ENCODE measurements at places on chromosomes 2 and 18.

- no peak for DNase-seq
Measured at GRCh38 chr2:137872577-137872976, 91.7 kb upstream of the HNMT start.

DNA sequence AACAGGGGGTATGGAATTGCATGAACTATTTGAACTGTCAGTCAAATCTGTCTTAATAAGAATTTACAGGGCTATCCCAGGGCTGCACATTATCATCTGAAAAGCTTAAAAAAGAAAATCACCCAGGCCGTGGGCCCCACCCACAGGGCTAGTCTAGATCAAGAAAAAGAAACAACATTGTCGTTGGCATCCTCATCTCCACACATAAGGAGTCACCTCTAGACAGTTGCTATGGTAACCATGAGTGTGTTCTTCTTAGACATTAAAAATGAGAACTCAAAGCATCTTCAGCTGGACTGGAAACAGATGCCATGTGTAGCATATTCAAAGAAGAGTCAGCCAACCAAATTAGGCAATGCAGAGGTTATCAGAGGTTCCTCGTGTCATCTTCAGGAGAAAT is 72.3 kb upstream of the CPO start:
- DNase-seq, result no peak

- DNase-seq, result no peak
Measured at GRCh38 chr2:237873897-237874551, 14.6 kb downstream of the RAMP1 start.

- no peak for DNase-seq
Measured at GRCh38 chr2:8753609-8754008, 71.8 kb downstream of the ID2 start.

DNA sequence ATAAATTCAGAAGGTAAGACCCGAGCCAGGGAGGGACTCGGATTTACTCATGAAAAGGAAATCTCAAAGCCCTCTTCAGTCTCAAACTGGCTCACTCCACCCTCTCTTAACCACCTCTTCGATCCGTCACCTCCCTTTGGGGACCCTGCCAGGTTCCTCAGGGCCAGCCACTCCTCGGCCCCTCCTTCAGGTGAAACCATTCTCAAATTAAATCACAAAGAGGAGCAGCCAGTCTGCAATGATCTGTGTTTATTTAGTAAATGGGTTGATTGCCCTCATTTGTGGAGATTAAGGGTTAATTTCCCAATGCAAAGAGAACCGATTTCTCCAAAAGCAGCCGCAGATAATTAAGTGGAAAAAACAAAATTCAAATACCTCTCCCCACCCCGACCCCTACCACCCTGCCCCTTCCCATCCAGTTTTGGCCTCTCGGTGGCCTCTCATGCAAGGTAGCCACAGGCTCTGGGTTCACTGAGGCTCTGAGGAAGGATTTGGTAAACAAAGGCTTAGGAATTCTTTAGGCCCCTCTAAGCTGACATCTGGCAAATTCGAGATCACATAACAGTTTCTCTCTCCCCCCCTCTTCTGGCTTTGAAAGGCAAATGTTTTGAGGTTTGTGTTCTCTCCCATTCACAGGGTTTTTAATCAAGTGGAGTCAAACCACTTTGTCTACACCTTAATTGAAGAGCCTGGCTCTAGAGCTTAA is 10.3 kb upstream of the FZD7 start:
- DNase-seq, result no peak

DNA sequence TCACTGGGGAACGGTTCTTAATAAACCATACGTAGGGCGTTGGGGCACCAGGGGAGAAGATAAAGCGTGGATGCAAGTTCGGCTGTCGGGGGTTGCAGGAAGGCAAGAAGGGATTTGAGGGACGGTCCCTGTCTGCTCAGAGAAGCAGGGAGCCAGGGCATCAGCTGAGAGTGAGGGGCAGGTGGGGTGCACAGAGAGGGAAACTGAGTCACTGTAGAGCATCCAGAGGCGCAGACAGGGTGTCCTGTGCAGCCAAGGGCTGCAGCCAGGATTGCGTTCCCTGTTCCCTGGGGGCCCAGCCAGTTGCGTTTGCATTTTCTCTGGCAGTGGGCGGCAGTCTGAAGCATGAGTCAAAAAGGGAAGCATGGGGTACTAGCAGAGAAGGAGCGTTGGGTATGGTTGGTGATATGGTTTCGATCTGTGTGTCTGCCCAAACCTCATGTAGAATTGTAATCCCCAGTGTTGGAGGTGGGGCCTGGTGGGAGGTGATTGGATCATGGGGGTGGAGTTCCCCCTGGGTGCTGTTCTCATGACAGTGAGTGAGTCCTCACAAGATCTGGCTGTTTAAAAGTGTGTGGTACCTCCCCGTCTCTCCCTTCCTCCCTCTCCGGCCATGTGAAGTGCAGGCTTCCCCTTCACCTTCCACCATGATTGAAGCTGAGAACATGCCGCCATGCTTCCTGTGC is 202.9 kb downstream of the NDUFA10 start:
- peak; percentile 38 for DNase-seq

DNA sequence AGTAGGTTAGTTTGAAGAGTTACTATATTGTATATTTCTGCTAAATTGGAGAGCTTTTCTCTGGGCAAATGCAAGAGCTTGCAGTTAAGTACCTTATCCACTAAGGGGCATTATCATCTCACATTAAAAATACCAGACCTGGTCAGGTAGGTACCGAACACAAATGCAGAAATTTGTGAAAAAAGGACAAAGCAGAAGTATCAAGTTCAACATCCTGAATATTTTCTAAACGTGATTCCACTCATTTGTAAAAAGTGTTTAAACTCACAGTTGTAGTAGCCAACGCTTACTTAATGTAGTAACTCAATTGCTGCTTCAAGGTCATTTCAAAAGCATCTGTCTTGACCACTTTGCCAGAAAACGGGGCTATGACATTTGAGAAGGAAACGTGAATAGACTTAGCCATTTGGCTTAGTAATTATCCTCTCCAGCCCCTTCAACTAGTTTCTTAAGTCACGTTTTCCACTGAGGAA is 52.1 kb downstream of the CYRIA start:
- no peak for DNase-seq

DNA sequence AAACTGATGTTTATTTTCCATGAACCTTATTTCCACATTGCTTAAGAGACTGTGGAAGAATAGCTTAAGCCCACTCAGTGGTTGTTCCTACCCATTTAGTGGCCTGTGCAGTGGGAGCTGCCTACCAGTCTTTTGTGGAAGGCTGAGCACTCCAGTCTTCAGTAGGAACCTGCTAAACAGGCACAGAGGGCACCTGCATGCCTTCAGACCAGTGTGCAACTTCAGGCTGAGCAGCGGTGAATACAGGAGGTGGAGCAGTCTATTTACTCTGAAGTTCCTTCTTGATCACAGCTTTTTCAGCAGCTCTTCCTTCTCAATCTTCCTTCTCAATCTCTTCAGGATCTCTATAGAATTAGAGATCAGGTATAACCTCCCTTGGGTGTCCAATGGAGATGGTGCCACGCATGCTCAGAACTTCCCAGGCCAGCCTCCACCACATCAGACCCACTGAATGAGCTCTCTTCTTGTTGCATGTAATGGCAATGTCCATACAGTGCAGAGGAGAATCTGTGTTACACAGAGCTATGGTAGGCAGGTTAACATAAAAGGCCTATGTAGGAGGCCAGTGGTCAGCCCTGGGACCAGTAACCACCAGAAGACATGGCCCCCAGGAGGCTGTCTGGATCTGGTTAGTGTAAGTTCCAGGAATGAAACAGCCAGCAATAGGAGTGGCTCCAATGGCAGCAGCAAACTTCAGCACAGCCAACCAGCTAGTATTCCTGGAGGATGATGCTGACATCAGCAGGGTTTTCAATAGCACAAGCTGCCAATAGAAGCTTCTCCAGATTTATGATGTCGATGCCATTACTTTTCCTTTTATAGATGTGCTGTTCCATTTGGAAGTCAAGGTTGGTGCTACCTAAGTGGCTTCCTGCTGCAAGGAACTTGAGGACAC is 47.9 kb upstream of the MAT2A start:
- no peak for DNase-seq

DNA sequence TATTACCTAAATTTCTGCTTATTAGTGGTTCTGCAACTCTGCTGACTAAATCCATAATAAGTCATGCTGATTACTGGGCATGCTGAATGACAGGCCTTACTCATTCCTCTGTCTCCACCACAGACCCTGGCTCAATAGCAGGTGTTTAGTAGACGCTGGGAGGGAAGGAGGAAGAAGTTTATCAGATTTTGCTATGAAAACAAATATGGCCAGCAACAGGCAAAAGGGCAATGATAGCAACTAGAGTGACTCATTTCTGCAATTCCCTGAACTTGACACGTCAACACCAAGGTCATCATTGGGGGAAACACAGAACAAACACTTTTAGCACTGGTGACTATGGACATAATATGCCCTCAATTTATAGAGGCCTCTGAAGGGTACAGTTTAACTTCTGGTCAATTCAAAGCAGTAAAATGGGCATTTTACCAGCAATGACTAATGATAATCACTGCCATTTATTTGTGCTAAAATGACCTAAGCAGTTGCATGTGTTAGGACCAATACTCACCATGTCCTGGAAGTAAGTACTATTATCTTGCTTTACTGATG is 35.2 kb downstream of the TMEM163 start:
- DNase-seq, result peak; percentile 29

DNA sequence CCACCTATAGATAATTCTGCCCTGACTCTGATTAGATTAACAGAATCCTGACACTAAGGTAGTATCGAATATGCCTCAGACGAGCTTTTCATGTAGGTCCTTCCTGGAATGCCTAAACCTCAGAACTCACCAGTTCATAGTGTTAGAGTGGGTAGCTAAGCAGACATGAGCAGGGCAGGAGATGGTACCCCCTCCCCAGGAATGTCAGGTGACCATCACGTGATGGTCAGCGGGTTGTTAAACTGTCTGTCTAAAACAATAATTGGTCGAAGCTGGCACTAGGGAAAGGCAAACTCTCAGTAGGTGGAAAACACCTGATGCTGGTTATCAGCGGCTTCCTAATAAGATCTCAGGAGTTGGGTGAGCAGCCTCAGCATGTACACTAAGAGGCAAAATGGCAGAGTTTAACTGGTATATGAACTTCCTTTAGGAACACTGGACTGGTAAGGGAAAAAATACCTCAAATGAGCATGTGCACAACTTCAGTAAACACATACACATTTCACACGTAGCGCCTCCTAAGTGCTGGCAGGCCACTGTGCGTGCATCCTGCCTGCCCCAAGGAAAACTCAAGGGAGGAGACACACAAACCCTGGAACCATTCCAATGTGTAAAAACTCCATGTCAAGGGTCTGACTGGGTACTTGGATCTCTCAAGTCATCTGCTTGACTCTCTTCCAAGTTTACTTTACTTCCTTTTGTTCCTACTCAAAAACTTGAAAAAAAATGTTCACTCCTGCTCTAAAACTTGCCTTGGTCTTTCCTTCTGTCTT is 339.5 kb downstream of the GULP1 start:
- no peak for DNase-seq

DNA sequence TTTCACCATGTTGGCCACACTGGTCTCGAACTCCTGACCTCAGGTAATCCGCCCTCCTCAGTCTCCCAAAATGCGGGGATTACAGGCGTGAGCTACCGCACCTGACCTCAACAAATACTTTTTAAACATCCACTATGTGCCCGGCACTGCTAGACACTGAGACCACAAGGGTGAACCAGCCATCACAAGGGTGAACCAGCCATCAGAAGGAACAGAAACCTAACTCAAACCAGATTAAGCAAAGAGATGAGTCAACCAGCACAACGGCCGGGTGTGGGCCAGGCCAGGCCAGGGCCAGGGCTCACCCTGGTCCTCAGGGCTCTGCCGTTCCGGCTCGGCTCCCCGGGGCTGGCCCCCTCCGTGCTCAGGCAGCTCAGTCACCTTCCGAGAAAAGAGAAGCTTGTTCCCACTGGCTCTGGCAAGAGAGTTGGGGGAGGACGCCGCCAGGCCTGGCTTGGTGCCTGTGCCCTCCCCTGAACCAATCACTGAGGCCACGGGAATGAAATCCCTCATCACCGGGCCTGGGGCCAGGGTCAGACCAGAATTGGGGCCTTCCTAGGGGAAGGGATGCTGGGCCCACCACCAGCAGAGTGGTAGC is 4.4 kb downstream of the TEX44 start:
- no peak for DNase-seq

DNA sequence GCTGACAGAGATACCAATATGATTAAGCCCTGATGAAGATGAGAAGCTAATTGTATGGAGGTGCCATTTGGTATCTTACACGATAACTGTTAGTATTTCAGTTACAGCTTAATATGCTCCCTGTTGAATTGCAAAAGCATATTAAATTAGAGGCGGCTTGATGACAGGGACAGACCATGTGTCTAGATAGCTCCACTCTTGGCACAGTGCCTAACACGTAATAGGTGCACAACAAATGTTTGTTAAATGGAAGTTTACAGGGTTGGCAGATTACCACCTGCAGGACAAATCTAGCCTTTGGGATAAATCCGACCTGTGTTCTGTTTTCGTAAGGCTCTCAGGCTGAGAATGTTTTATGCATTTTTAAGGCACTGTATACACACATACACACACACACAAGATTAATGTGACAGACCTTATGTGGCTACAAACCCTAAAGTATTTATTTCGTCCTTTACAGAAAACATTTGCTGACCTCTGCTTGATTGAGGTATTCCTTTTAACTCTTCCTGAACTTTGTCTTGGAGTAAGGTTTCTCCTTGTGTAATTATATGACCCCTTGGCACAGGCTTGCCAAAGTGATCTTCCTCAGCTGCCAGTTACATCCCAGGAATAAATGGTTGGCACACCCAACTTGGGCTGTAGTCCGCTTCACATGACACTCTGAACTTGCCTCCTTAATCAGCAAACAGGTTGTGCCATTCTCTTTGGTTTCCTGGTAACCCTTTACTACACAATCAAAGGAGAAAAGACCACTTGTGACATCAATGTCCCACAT is 348.9 kb downstream of the HRH4 start:
- DNase-seq, result no peak

All from stimulated activated CD4-positive, alpha-beta T cell treated with anti-CD3 and anti-CD28 coated beads, Interleukin-4, amount 100 ng/mL, for 24 hours (primary cell).